Cortex of kidney (tissue), 1 donor: ENCODE measurements at places on chromosomes 16 and 17.

- DNase-seq = no peak
Measured at GRCh38 chr16:3144321-3144983, 9.6 kb downstream of the ZNF213 start.

DNA sequence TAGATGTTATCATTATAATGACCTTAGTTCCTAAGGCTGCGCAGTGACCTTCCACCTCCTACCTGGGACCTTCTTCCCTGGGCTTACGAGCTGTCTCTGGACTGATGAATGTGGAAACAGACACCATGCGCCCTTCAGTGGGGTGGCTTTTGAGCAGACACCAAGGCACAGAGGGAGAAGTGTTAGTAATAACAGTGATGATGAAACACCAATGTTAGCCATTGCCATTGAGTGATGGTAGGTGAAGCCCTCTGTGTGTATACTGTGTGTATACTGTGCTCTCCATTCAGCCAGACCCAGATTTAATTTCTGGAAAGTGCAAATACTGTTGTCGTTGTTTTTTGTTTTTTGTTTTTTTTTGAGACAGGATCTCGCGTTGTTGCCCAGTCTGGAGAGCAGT, 44.5 kb downstream of the CLEC16A start:
- no peak for DNase-seq

- DNase-seq = no peak
Measured at GRCh38 chr16:29678691-29679267, at the start of gene QPRT. QPRT (plus strand) TSS chr16:29679180; CDS start chr16:29679198, 18 bp downstream.

DNA sequence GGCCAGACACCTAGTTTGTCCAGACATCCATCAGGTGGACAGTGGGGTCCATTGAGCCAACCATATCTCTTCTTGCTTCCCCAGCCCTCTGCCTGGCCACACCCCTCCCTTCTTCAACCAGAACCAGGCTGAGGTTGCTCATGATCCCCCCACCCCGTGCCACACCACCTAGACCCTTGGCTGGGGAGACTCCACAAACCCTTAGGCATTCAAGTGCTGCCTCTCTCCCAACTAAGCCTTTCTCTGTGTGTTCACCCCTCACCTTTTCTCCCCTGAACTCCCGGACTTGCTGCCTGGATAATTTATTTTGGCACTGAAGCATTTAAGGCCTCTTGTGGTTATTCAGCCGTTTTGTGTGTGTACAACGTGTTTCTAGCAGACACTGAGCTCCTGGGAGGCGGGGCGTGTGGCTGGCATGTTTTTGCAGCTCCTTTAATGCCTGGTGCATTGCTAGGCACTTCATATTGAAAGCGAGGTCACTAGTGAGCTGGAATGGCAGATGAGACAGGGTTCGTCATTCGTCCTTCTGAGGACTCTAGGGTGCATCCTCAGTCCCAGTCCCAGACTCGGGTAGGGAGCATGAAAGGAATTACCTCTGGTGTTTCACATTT, 28.7 kb downstream of the CACNA1G start:
- no peak for DNase-seq
